Activated gamma-delta T cell treated with Interleukin-2 at 50 U/mL for 16 hours (primary cell): ENCODE measurements at places on chromosomes 4 and X.

DNA sequence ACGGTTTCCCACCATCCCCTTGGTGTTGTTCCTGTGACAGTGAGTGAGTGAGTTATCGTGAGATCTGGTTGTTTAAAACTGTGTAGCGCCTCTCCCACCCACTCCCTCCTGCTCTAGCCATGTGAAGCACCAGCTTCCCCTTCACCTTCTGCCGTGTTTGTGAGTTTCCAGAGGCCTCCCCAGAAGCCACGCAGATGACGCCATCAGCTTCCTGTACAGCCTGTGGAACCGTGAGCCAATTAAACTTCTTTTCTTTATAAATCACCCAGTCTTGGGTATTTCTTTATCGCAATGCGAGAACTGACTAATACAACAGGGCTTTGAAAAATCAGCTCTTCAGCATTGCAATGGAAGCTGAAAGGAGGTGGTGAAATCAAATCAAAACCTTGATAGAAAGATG lies 50.0 kb downstream of the FGFBP1 start:
- no peak for DNase-seq

- DNase-seq: no peak
Measured at GRCh38 chrX:150967786-150968185, 15.3 kb upstream of the HMGB3 start.

DNA sequence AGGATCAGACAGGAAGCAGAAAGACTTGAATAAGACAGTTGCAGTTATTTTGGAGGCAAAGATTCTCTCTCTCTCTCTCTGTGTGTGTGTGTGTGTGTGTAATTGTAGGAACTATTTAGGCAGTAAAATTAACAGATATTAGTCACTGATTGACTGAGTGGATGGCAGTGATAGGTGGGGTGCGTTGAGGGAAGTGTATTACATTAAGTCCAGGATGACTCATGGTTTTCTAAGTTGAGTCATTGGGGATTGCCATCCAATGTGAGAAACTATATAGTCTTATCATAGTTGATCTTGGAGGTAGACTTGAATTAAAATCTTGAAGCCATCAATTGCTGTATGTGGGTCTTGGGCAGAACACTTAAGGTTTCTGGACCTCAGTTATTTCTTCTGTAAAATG lies 75.4 kb downstream of the AR start:
- DNase-seq: no peak

GRCh38 chr4:92339676-92340075 lies 35.9 kb downstream of the GRID2 start:
- DNase-seq: no peak

DNA sequence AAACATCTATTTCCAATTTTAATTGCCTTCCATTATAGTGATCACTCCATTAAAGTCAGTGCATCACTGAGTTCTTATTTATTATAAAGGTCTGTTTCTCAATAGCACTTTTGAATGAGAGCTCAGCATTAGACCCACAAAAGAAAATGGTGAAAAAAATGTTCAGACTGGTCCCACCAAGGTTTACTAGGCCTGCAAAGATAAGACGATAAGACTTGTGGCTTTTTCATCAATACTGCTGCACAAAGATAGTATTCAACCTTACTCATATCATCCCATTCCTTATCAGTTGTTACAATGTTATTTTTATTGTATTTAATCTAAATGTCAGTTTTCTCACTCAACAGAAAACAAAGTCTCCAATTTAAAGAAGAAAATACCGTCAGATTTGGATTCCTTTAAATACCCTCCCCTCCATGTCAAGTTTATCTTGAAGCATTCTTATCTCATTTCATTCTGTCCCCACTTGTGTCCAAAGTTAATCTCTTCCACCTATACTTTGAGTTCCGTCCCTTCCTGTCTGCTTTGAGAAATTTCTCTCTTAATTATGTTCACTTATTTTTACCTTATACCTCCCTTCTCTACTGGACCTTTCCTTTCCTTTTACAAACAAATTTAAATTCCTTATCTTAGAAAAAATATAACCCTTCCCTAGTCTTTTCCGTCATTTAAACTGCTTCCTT lies 140.0 kb downstream of the GASK1B start:
- DNase-seq: no peak

GRCh38 chr4:183014361-183015084 lies 84.5 kb upstream of the WWC2 start:
- no peak for DNase-seq

- DNase-seq: no peak
Measured at GRCh38 chrX:18348047-18348446, 6.4 kb downstream of the SCML2 start.

GRCh38 chr4:54391104-54391503 lies 162.0 kb downstream of the PDGFRA start:
- DNase-seq: no peak

- no peak for DNase-seq
Measured at GRCh38 chr4:74083546-74083945, 15.4 kb downstream of the CXCL2 start.

DNA sequence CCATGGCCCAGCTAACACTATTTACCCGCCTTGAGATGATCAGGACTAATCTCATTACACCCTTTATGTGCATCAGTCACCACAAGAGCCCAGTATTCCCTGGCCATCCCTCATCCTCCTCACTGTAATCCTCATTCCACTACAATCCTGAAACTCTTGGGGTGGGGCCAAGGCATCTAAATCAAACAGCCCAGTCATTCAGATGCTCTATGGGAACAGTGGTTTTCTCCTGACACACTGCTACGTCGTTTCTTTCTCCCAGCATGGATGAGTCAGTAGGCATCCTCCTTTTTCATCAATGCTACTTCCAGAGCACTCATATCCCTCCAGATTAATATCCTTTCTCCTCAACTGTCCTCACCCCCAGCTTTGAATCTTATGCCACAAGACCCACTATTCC lies 5.6 kb downstream of the SDAD1 start:
- DNase-seq: no peak

DNA sequence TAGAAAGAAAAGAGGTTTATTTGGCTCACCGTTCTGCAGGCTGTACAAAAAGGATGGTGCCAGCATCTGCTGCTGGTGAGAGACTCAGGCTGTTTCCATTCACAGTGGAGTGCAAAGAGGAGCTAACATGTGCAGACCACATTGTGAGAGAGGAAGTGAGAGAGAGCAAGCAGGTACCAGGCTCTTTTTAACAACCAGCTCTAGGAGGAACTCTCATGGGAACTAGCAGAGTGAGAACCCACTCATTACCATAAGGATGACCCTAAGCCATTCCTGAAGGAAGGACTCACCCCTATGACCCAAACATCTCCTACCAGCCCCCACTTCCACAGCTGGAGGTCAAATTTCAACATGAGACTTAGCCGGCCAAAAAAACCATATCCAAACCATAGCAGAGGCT lies 158.6 kb upstream of the ADGRL3 start:
- no peak for DNase-seq

GRCh38 chr4:171002246-171002645 lies 811.0 kb upstream of the GALNTL6 start:
- DNase-seq: no peak

- no peak for DNase-seq
Measured at GRCh38 chrX:140501940-140502468, 2.9 kb downstream of the SOX3 start.

DNA sequence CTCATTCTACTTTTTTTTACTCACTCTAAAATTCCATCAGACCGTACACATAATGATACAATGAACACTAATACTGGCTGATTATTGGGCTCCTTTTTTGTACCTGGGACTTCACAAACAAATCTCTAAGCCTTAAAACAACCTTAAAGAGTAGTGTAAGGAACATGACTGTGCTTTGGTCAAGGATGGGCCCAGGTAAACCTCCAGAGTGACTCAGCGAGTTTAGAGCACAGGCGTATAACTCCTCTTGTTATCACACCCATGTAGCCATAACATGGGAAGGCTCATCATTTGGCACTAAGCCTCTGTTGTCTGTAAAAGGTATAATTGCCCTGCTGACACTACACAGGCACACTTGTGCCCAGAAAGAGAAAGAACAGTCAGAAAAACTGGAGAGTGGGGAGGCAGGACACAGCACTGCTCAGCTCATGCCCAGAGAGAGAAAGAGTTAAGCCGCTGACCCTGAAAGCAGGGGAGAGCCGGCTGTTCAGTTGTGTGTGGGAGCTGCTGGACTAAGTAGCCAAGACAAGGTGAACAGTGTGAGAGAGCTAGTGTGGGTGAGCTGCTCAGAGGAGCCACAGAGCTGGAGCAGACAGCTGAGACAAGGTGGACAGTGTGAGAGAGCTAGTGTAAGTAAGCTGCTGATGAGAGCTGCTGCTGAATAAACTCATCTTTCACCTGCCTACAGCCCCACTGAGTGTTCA lies 319.6 kb upstream of the BMP3 start:
- no peak for DNase-seq

DNA sequence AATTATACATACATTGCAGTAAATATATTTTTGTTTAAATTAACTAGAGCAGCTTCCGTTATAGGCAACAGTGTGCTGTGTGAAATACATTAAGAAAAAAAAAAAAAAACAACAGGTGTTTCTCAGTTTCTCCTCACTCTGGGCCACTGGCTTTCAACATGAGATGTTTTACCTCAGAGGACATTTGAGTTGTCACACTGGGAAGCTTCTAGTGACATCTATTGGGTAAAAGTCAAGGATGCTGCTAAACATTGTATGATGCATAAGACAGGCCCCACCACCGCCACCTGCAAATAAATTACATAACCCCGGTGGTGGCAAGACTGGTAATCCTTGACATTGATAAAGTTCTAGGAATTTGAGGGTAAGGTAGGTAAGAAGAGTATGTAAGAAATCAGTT lies 1512.2 kb downstream of the C4orf33 start:
- DNase-seq: no peak

DNA sequence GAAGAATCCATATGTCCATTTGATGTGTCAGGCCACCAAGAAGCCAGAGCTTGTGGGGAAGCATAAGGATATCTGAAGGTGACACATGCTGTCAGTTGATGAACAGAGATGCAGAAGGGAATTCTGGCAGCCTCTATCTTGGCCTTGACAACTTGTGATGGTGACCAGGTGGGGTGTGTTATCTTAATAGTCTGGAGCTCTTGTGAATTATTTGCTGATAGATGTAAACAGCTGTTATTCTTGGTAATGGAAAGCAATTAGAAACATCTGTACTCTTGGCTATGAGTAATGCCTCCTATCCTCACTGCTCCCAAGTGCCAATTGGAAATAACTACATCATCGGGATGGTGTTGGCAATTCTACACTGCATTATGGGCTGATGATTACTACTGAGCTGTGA lies 51.9 kb downstream of the NAA11 start:
- DNase-seq: no peak

DNA sequence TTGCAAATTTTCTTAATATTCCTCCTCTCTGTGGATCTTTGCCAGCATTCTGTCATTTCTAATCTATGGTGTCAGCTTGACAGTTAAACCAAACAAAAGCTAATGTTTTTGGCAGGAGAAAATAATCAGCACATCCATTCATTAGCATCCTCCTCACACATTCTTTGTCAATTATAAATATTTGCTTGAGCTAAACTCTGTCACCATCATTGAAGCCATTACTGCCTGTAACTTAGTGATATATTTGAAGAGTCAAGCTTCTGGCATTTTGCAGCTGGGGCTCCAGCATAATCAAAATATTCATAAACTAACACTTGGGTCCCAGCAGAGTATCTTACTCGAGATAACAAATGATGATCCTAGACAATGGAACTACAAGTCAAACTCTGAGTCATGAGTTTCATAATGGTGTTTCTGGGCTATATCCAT lies 126.1 kb downstream of the EIF4E start:
- no peak for DNase-seq

DNA sequence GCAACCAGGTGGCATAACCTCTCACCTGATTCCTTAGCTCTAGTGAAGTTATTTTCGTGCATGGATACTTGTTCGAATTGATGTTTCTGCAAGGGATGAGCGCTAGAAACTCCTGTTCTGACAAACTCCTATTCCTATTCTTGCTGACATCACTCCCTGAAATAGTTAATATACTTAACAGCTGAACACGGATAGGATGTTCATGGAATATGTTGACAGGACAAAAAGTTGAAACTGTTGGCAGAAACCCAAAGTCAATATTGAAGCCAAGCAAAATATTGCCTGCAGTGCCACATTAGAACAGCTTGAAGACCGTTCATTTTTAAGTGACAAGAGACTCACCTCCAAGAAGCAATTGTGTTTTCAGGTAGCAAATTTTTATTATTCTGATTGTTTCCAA lies at the start of gene KLKB1:
Gene KLKB1, plus strand, starts transcription at position 287 of the 400 bp plus-strand sequence. CDS start 689 bp downstream, outside the sequence.
- DNase-seq: no peak

DNA sequence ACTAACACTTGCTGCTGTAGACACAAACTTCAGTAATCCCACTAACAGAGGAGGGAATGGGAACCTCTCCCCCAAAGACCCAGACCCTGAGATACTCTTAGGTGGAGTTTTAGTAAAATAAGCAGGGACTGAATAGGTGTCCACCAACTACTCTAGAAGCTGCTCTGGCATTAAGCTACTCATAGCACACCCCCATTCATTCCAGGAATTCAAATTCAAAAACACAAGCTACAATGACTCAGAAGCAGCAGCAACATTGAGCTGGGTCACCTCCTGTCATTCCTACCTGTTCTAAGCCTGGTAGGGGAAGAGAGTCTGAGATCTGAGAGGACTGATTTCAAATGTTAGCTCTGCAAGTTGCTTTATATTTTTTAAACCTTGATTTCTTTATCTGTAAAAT lies 135.4 kb upstream of the FRMPD4 start:
- DNase-seq: no peak

- no peak for DNase-seq
Measured at GRCh38 chr4:38757945-38758600, 24.7 kb downstream of the TLR10 start.

DNA sequence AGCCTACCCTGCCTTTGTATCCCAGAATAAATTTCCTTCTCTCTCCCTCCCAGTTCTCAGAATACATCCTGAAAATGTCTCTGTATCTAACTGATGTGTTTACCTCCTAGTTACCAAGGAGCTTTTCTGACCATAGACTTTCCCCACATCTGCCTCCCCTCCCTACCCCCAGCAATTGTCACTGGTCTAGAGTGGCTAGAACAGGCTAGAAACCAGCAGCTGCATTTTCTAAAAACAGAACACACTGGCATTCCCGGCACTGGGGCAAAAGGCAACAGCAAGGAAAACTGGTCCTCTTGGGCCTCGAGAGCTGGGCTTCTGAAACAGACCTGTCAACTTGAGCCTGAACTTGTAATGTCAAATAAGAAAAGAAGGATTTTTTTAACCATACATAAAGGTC lies 16.4 kb downstream of the TASL start:
- DNase-seq: no peak

DNA sequence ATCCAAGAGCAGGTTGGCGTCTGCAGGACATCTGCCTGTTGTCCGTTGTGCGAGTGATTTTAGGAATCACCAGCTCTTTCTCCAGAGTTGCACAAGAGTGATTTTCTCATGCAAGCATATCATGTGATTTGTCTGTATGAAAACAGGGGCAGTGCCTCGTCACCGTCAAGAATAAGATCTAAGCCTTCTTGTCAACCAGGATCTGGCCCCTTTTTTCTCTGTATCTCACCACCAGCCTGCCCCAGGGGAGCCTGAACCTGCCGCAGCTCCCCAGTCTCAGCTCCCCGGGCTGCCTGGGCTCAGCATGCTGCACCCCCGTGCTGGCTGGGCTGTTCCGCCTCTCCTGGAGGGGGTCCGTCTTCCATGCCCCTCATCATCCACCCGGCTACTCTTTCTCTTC lies 90.5 kb downstream of the STOX2 start:
- no peak for DNase-seq

- DNase-seq: no peak
Measured at GRCh38 chr4:169270810-169271691, at the start of gene SH3RF1. Gene SH3RF1, minus strand, starts transcription at chr4:169270956. Its CDS starts 1,744 bp downstream, at chr4:169269212.

- peak; percentile 14 for DNase-seq
Measured at GRCh38 chr4:141133146-141133998, at the start of gene RNF150. Gene RNF150, minus strand, starts transcription at chr4:141133469.
